ENCODE measurements at places on chromosomes 7 and 10.

- no peak for DNase-seq
Observed at GRCh38 chr10:89307269-89307577, 5.4 kb downstream of the IFIT2 start.

- no peak for DNase-seq
Observed at GRCh38 chr7:159211540-159212182, 67.0 kb upstream of the VIPR2 start.

GRCh38 chr10:59910867-59911266 is 4.5 kb upstream of the CCDC6 start:
- DNase-seq: no peak

GRCh38 chr7:150322833-150323681 is at the start of the genes ACTR3C and LRRC61:
Gene ACTR3C, minus strand, starts transcription at chr7:150323545. Its CDS starts 28,249 bp downstream, at chr7:150295296.
Gene LRRC61, plus strand, starts transcription at chr7:150323355. Its CDS starts 13,507 bp downstream, at chr7:150336862.
- DNase-seq: peak; percentile 22
